ENCODE measurements at places on chromosomes 2 and 18.

DNA sequence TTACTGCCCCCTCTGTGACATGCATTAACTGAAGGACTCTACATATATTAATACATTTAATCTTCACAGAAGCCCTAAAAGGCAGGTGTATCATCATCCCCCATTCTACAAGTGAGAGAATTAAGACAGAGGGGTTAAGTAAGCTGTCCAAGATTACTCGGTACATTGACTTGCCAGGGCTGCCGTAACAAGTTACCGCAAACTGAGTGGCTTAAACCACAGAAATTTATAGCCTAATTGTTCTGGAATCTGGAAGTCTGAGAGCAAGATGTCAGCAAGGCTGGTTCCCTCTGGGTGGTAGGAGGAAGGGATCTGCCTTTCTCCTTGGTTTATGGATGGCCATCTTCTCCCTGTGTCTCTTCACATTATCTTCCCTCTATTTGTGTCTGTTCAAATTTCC, 605.5 kb downstream of the EPHA4 start:
- DNase-seq: no peak

DNA sequence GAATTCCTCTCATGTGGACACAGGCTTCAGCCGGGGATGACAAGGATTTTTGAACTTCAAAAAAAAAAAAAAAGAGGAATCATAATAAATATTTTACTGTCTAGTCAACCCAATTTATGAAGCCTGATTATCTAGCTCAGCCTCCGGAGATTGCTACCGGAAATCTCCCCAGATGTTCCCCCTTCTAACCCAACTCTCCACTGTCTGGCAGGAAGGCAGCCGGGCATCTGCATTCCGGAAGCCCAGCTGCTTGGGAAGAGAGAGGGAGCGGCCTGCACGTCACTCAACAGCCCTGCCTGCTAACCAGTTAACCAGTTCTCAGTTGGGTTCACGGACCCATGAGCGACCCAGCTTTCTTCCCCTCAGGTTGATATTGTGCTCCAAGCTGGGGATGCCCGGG, 87.2 kb upstream of the POU3F3 start:
- peak; percentile 43 for DNase-seq

DNA sequence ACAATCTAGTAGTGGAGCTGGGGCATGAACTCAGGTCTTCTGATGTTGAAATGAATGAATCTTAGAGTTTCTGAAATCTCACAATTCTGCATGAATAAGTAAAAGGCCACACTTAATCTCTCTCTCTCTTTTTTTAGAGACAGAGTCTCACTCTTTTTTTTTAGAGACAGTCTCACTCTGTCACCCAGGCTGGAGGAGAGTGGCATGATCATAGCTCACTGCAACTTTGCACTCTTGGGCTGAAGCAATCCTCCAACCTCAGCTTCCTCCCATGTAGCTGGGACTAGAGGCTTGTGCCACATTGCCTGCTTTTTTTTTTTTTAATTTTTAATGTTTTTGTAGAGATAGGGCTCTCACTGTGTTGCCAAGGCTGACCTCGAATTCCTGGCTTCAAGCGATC, 68.9 kb upstream of the THOC1 start:
- DNase-seq: no peak

- DNase-seq: peak; percentile 29
Observed at GRCh38 chr2:54081574-54081973, 33.8 kb upstream of the ACYP2 start.

- no peak for DNase-seq
Observed at GRCh38 chr2:111239581-111240249, 119.0 kb downstream of the BCL2L11 start.

DNA sequence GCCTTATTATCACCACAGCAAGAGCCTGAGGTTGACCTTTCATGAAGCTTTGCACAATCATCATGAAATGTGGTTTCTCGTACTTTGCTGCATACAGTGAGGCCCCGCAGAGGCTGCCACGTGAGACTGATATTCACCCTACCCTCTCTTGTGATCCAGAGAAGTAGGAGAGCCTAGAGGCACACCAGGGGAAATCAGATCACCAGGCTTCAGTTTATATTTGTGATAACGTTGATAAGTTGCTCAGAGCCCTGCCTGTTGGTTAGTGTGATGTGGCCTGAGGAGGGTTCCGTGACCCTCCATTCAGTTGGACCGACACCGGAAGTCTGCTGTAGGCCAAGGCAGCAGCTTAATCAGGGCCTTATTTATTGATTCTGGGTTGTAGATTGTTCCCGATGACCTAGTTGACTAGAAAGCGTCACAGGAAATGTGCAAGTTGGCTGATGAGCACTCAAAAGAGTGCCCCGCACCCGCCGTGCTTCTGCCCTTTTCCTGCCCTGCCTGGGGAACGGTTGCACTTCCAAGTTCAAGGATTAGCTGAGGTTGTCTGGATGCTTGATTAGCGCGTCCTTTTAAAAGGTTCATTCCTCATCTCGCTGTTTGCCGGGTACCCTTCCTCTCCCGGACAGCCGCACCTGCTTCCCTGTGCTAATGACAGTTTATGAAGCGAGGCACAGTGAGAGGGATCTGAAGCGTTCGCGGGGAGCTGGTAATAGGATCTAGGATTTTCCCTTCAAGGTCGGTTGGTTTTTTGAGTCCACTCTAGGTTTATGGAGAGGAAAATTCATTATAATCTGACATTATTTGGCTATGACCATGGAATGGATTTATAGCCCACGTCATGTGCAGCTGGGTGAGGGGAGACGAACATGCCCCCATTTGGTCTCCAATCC, 146.4 kb downstream of the SH3RF3 start:
- DNase-seq: no peak

DNA sequence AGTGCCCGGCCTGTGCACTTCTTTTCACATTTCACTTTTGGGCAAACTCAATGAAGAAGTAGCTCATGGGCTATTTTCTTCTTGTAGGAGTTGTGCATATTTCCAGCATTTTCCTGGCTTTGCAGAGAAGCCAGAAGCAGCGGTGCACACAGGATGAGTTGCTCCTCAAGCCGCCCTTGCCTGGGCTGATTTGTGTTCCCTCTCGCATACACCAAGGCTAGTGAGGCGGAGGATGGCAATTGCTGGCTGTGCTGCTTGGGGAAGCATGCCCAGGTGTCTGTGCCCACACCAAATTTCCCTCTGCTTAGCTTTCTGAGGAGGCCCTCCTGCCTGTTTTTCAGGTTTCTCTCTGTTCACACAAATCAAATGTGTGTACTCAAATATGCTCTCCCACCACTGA, 85.4 kb upstream of the TMEM200C start:
- DNase-seq: no peak

GRCh38 chr2:108833219-108833618, 46.6 kb downstream of the CCDC138 start:
- peak; percentile 2 for DNase-seq

DNA sequence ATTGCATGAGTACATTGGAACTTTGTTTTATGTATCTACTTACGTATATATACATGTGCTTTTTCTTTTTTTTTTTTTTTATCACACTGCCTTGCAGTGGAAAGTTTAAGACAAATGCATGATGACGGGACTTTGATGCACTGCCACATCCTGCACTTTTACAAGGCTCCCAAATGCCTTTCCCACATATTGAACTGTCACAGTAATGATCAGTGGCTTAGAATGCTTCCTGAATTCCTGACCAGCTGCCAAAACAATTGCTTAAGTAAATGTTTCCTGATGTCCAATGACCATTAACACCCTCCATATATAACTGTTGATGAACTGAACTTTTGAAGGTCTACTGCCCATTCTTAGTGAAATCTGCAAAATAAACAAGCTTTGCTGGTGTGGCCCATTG, 60.2 kb downstream of the LYPD6B start:
- DNase-seq: no peak

GRCh38 chr2:184849516-184849915, 251.2 kb downstream of the ZNF804A start:
- no peak for DNase-seq

DNA sequence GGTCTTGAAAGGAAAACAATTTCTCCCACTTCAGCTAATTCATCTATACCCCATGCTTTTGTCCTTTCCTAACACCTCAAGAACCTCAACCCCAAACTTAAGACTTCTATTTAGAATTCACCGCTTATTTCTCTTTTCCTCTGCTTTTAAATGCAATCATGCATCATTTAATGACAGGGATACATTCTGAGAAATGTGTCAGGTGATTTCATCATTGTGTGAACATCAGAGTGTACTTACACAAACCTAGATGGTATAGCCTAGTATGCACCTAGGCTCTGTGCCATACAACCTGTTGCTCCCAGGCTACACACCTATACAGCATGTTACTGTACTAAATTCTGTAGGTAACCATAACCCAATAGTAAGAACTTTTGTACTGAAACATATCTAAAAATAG, 22.9 kb downstream of the ARL5A start:
- DNase-seq: no peak

GRCh38 chr2:227783404-227784138, 30.1 kb upstream of the CCL20 start:
- no peak for DNase-seq

- no peak for DNase-seq
Observed at GRCh38 chr2:191691898-191692297, 14.0 kb downstream of the NABP1 start.

DNA sequence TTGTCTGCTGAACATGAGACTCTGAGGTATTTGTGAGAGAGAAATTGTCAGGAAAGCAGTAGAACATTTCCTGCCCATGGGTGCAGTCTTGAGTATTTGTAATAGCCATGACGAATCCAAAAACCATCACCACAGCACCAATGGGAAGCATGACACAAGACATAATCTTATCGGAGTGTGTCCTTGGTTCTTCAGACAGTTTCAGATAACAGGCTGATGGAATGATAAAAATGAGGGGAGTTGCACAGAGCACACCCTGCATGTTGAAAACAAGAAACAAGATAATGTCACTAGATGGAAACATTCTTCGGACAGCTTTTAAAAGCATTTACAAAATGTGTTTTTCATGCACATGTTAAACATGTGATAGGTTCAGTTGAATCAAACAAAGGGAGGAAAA, 56.9 kb downstream of the SLC38A11 start:
- DNase-seq: no peak

- DNase-seq: no peak
Observed at GRCh38 chr2:140353541-140353940, 1573.4 kb upstream of the NXPH2 start.

GRCh38 chr2:222241128-222241870, 57.5 kb downstream of the PAX3 start:
- DNase-seq: peak; percentile 82

DNA sequence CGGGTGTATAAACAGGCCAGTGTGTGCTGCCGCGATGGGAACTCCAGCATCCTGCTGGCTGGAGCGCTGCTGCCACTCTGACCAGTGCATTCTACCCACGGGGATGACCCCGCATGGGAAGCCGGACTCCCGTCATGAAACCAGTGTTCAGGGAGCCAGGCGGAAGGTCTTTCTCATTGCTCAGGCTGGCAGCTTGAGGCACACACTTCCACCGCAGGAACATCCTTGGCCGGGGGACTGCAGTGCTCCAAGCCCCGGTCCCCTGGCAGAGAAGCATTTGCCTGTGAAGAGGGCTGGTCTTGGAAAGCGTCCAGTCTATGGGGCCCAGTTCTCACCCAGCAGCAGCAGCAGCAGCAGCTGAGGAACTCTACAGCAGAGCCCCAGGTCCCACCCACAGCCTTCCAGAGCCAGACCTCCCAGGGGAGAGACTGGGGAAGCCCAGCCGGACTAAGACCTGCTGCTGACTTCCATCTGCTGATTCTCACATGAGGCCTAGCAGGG, 235.9 kb downstream of the KLHL29 start:
- no peak for DNase-seq

GRCh38 chr2:123500346-123500745, 524.7 kb upstream of the CNTNAP5 start:
- no peak for DNase-seq

DNA sequence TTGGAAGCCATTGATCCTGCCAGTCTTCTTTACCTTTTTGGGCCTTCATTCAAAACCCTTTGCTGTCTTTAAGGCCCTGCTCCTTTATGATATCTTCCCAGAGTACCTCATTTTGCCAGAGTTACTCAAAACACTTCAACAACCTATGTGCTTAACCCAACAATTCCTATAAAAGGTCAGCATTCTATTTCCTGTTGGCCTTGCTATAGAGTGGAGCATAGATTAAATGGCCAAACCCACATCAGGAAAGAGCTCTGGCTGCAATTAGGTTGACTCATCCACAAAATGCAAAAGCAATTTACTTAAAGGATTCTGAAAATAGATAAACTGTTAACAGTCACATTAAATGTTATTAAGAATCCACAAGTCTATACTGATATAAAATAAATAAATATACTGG, 21.2 kb downstream of the MRPL33 start:
- DNase-seq: no peak

DNA sequence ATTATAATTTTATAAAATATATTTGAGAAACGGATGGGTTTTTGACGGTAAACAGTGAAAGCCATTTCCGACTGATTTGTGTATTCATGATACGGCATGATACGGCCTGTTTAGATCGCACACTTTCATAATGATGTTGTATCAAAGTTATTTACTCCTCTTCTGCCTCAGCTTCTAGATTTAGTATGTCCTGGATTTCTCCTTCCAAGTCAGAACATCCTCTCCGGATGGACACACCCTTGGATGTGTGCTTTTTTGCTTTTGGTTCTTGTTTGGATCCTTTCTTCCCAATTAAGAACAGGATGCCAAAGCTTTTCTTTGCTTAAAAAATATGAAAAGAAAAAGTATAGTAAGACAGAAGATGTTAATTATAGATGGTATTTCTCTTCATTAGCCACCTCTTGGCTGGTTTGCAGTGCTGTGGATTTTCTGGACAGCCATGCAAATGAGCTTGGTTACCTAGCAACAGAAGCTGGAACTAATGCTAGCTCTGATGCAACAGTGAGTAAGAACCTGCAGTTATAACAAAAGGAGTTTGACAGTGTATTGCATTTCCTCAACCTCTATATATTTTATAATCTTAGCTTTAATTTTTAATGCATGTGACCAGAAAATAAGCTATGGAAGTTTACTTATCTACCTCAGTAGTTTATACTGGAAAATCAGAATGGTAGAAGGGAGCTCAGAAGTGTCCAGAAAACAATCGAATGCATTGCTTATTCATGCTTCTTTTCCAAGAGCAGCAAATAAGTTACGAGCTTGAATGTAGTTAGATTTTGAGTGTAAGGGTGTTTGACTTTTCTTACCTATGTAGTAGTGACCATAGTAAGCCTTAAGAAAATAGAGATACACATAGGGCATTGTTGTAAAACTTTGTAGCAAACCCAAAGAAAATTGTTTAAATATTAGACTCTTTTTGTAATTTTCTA, 27.9 kb downstream of the RMND5A start:
- DNase-seq: peak; percentile 93

- DNase-seq: no peak
Observed at GRCh38 chr2:158202161-158202815, 100.6 kb downstream of the UPP2 start.

Data from mesendoderm (in vitro differentiated cells).